ENCODE measurements at places on chromosomes 13 and 19. TPM values are rescaled to one million over a fixed set of nuclear protein-coding genes. Genes with fewer than 3 reads are reported as not detected.

- no peak for DNase-seq
These were observed 154.2 kb downstream of the ZNF486 start for GRCh38 chr19:20321139-20321763.

GRCh38 chr19:6279620-6279930 lies 200 bp downstream of the MLLT1 start:
- no peak for DNase-seq

- DNase-seq, result no peak
These were observed 673 bp downstream of the SPATA13 start for GRCh38 chr13:24161010-24161775.

DNA sequence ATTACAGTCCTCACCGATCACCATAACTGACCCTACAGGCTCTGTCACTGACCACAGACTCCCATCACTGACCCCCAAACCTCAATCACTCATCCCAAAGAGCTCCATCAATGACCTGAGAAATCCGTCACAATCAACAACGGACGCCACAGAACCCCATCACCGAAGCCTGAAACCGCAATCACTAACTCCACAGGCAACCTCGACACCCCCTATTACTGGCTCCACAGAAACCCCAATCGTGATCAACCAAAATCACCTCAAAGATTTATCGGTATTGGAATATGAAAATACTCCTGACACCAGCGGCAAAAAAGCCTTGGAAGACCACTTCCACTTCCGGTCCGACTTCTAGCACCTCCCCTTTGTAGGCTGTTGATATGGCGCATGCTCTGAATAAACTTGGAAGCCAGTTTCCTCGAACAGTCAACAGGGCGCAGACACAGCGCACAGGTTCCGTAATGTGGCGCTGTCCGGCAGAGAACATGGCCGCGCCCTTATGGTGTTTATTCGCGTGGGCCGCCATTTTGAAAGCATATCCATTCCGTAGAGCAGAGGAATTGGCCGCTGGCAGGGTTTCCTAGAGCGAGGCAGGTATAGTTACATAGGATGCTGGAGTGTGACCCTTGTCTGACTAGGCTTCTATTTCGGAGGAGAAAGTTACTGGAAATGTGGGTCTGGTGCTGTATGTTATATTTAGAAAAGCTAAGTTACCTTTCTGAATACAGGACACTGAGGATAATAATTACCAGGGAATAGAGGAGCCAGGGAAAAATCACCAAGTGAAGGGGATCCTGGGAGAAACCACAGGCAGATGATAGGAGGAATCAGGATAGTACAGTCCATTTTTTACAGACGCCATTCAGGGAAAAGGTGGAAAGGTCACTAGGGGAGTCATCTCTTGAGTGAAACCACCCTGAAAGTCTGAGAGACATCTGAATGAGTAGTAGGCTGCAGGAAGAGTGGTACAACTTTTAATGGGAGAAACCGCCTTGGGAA lies at the start of gene ZNF585A:
Gene ZNF585A, minus strand, starts transcription at position 328 of the 999 bp plus-strand sequence. CDS start 2,785 bp downstream, outside the sequence.
- peak; percentile 95 for DNase-seq

- DNase-seq, result no peak
These were observed 49.9 kb downstream of the UGGT2 start for GRCh38 chr13:96003304-96003703.

DNA sequence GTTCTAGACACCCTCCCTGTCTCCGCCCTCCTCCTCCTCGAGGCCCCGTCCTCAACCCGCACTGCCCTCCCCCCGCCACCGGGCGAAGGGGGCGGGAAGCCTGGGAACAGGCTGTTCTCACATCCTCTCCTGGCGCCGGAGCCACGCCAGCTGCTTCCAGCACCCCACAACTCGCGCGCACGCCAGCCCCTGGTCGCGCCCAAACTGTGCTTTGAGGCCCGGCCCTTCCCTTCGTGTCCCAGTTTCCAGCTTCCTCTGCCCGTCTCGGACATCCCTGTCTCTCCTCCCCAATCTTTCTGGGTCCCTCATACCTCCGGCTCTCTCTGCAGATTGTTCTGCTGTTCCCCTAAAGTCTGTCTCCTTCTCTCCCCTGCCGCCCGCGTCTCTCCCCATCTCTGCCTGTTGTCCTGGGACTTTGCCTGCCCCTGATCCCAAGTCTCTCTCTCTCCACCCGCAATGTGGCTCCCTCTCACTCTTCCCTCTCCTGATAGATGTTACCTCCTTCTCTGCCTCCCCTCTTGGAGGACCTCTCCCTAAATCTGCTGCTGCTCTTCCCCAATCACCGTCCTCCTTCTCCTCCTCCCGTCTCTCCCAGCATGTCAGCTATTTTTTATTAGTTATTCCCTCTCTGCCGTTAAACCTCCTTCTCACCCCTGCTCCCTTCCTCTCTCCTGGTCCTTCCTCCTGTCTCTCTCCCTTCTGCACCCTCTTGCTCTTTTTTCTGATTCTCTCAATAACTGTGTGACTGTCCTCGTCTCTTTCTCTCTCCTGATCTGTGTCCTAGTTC lies 14.2 kb downstream of the DPF1 start:
- no peak for DNase-seq

GRCh38 chr13:55576389-55576788 lies 1564.3 kb upstream of the PRR20A start:
- no peak for DNase-seq

DNA sequence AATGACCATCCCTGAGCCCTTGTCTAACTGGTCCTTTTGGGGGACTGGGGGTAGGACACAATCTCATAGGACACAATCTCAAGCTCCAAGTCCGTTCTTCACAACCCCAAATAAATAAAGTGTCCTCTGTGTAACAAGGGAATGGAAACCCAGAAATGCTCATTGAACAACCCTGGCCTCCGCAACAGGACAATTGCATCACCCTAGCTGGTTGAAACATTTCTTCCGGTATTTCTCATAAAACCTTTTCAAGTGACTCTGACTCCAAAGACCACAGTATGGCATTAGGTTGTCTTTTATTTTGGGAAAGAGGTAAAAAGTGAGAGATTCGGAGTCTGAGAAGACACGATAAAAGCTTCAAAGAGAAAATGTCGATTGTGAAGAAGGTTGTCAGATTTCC lies 186.6 kb downstream of the ZNF536 start:
- no peak for DNase-seq

The RPL18 gene
- 1,054 TPM for polyA plus RNA-seq

The ZNF541 gene
- 0.18 TPM for polyA plus RNA-seq
